Renal pelvis (tissue), 12 donors: ENCODE measurements at places on chromosomes 1 and 21. TPM values are rescaled to one million over a fixed set of nuclear protein-coding genes. Genes with fewer than 3 reads are reported as not detected.

- no peak for DNase-seq
These were observed 37.7 kb upstream of the PYHIN1 start for GRCh38 chr1:158893654-158894053.

DNA sequence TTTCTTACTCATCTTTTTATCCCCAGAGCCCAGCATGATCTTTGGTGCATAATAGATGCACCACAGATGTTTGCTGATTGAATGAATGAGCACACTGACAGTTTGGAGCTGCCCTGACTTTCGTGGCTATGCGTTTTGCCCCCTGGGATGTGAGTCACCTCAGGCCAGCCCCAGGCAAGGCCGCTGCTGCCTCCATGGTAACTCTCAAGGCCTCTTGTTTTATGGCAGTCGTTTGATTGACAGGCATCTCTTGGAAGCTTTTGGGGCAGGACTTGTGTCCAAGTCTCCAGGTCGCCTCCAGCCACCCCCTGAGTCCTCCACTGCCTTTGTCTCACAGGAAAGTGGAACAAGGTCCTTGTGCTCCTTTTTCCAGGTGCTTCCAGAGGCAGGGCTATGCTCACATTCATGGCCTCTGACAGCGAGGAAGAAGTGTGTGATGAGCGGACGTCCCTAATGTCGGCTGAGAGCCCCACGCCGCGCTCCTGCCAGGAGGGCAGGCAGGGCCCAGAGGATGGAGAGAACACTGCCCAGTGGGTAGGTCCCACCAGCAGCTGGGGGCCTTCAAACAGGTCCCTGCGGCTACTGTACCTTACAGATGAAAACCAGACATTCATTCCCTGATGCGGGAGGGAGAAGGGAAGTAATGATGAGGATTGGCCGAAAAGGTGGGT, 11.2 kb downstream of the PSEN2 start:
- no peak for DNase-seq

- DNase-seq = no peak
These were observed 182.6 kb upstream of the ARHGEF16 start for GRCh38 chr1:3271866-3272265.

DNA sequence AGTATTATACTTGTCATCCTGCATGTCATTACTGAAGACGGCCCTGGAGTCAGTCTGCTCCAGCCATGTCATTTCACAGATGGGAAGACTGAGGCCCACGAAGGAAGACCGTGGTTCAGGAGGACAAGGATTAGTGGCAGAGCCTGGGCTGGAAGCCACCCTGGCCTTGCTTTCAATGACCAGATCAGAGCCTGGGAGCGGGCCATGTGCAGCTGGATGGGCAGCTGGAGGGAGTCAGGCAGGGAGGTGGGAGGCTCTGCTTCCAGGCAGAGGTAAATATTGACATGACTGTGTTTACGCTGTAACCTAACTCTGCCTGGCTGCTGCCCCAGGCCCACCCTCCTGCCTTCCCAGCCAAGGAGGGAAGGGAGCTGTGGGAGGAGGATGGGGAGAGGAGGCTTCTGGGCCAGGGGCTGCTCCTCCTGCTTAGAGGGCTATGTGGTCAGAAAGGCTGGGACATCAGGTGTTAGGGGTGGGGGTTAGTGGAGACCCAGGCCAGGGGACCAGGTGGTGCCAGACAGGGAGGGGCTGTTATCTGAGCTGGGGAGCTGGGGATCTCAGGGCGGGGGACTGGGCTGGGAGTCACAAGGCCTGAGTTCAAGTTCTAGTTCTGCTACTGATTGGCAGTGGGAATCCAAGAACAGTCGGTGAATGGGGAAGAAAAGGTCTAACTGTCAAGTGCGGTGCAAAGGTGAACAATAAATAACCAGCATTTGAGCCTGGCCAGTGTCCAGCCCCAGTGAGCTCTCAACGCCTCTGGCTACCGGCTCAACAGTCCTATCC, 48.5 kb upstream of the ECE1 start:
- peak; percentile 89 for DNase-seq

The NCAM2 gene
- 9.8 TPM for polyA plus RNA-seq

DNA sequence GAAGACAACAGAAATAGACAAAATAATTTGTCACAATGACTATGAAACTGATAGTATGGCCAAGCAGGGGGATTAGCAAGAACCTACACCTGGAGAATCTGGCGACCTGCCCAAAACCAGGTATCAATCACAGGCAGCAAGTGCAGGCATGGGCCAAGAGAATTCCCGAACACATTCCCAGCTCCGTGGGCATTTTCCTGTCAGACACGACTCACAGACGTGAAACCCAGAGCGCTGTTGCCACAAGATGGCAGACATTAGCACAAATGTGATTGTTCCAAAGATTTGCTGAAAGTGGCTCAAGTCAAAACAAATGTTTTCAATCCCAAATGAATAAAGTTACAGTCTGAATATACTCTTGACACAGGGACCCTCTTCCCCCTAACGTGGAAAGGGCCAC, 36.8 kb downstream of the HLCS start:
- no peak for DNase-seq

DNA sequence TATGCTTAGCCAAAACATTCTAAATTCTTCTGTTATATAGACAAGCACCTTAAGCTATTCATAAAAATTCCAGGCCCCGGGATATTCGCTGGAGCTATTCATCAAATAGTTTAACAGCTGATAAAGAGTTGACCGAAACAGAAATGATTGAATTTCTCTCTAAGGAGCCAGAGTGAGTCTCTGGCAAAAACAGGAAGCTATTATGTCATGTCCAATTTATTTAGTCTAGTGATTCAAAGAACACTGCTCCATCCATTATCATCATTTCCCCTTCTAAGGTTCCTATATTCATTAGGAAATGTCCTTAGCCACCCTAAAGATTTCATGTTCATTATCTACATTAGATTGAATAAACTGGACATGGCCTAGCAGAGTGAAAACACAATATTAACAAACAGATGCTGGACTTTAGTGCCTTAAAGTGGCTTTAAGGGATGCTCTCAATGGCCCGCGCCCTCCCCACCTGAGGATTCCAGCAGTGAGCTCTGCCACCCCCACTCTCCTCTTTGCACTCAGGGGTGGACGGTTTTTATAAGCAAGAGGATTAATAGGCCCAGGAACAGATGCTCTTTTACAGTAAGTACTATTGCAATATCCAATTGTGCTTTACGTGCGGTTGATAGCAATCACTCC, 122.1 kb upstream of the RGS1 start:
- no peak for DNase-seq
